ENCODE measurements at places on chromosomes 1 and 21. TPM values are rescaled to one million over a fixed set of nuclear protein-coding genes. Genes with fewer than 3 reads are reported as not detected.

Gene ADCY10
- total RNA-seq = not detected

Gene HES3
- total RNA-seq = not detected

Gene SERINC2
- total RNA-seq = 9.8 TPM

Gene ZNF326
- total RNA-seq = 5.5 TPM

Gene ECM1
- total RNA-seq = 11.3 TPM

Gene IL20
- not detected for total RNA-seq

Gene OR1C1
- not detected for total RNA-seq

Gene RAP1GAP
- 0.19 TPM for total RNA-seq

DNA sequence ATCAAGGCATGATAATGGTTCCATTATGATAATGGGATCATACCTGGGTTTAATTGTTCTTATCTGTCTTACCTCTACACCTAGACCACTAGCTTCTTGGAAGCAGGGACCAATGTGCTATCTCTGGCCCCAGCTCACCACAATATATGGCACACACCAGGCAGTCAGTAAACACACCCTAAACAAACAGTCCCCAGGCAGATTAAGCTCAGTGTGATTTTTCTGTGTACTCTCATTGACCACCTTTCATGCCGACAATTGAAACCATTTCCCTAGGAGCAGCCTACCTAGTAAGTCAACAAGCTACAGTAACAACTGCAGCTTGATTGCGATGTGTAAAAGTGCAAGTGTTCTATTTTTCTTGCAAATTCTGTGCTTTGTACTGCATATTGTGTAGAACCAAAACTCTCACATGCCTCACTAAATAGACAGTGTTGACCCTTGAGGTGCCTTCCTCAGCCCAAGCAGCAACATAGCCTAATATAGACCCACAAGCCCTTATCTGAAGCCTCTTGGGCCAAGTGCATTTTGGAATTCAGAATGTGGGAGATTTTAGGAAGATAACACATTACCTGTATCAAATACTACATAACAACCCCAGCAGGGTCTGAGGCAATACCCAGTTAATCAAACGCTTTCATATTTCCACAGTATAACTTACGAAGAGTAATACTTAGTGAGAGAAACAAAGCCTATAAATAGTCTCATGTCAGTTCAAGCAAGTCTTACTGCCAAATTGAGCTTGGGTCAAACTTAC, 32.0 kb downstream of the INPP5B start:
- no peak for DNase-seq

DNA sequence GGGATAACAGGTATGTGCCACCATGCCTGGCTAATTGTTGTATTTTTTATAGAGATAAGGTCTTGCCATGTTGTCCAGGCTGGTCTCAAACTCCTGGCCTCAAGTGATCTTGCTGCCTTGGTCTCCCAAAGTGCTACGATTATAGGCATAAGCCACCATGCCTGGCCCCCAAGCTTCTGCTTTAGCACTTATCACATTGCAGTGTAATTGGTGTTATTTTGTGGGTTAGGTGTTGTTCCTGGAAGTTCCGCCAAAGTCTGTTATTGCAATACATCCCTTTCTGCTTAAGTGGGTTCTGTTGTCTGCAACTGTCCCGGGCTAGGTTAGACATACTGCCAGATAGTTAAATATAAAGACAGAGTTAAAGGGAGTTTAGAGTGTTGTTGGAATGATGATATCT, 3.4 kb downstream of the ZCCHC17 start:
- no peak for DNase-seq

DNA sequence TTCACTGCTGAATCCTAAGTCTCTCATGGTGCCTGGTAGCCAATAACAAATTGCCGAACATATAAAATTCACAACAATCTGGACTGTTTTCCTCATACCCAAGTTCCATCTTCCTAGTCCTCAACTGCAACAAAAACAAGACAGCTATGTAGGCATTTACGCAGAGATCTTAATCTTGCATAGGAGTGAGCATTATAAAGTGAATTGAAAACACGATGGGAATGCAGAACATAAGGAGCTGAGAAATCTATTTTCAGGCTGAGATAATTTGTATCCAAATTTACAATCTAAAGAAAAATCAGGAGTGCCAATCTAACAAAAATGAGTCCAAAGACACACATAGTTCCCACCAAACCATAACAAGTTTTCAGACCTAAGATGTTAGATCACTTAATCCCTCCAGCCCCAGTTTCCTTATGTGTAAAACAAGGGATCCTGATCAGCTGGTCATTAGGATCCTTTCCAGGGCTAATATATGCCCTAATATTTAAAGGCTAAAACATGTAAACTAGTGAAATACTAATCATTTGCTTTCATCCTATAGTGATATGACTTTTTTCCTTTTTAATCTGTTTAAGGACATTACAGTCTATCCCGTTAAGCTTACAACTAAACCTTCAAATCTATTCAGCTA, 1.9 kb downstream of the SLC16A1 start:
- DNase-seq = no peak

DNA sequence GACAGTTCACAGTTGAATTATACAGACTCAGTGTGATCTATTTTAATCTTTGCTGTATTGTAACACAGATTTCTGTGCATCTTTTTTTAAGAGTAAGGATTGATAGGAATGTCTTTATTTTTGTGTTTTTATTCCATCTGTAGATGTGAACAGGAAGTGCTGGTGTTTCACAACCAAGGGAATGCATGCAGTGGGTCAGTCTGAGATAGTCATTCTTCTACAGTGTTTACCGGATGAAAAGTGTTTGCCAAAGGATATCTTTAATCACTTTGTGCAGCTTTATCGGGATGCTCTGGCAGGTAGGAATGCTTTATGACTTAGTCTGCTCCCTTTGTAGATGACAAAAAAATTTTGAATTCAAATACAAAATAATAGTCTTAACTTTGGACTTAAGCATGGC, 84.5 kb downstream of the CC2D1B start:
- DNase-seq = no peak

GRCh38 chr1:59804301-59804700, 10.4 kb upstream of the HOOK1 start:
- DNase-seq = no peak

DNA sequence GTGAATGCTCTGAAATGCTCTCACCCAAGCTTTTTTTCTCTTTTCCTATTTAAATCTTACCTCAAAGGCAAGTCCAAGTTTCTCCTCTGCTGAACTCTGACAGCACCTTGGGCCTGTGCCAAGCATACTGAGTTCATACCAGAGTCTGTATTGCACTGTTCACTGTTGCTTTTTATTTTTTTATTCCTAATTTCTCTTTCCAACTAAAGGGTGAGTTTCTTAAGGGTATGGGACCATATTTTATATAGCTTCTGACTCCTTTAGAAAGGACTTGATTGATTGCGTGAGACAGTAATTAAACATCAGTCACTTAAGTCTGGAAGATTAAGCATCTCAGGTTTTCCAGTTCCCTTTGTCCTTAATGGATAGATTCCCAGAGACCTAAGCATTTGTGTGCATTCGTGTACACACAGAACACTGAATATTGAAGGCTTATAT, 69.9 kb downstream of the CACHD1 start:
- no peak for DNase-seq

- no peak for DNase-seq
These were observed 248.6 kb downstream of the GREM2 start for GRCh38 chr1:240363315-240363714.

- peak; percentile 59 for DNase-seq
These were observed 9.9 kb downstream of the TOR1AIP2 start for GRCh38 chr1:179867493-179868330.

- no peak for DNase-seq
These were observed 615 bp downstream of the KRTAP10-5 start for GRCh38 chr21:44579833-44580144.

- DNase-seq = peak; percentile 20
These were observed 31.2 kb downstream of the FMN2 start for GRCh38 chr1:240122639-240123613.

- DNase-seq = peak; percentile 22
These were observed 31.2 kb downstream of the CDCA8 start for GRCh38 chr1:37723390-37724078.

DNA sequence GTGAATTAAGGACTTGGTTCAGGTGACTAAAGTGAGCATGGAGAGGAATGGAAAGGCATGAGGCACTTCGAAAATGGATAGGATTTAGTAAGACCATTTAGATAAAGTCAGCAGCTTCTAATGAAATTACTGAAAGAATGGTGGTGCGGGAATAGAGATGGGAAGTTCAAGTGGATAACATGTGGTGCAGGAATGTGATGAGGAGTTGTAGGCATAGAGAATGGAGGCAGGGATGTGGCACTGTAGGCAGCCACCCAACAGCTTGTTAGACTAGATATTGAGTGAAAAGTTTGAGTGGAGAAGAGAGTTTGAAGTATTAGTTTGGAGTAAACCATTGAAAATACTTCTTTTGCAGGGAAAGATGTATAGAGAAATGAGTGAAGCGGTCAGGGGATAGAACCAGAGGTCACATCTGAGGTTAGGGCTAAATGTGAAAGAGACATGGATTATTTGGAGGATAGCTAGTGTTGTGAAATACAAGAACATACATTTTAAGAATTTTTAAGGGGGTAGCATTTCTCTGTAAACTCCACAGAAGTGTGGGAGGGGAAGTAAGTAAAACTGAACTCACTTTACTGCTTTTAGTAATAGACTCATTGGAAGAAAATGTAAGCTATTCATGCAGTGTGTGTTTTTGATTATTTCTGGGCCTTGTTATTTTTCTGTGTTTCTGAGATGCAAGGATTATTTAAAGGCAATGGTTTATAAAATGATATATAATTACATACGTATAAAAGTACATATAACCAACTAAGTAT, 46.2 kb downstream of the DYRK1A start:
- DNase-seq = no peak

- DNase-seq = no peak
These were observed 99.6 kb downstream of the CENPF start for GRCh38 chr1:214702556-214702955.

DNA sequence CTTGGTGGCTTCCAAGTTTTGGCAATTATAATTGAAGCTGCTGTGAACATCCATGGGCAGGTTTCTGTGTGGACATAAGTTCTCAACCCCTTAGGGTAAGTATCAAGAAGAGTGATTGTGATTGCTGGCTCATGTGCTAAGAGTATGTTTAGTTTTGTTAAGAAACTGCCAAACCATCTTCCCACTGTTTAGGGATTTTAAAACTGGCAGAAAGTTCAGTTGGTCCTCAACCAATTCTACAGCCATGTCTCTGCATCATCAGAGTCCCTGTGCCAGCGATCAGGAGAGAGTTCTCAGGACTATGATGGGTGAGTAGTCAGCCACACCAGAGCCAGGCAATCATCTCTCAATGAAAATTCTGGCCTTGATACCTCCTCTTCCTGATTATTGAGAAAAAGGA, 193.8 kb downstream of the ZC3H11B start:
- DNase-seq = no peak

DNA sequence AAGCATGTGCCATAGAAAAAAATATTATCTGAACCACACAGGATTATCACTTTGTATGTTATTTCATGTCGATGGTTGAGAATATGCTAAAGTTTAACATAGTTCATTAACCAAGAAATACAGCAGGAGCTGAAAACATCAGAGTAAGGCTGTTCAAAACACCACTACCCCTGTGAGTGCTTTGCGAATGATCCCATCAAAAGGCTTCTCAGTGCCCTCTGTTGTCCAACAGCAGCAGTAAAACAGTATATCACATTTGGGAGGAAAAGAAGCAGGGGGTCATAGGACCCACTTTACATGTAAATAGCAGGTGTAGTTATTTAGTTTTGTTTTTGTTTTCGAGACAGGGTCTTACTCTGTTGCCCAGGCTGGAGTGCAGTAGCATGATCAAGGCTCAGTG, 289.4 kb upstream of the FMN2 start:
- no peak for DNase-seq

DNA sequence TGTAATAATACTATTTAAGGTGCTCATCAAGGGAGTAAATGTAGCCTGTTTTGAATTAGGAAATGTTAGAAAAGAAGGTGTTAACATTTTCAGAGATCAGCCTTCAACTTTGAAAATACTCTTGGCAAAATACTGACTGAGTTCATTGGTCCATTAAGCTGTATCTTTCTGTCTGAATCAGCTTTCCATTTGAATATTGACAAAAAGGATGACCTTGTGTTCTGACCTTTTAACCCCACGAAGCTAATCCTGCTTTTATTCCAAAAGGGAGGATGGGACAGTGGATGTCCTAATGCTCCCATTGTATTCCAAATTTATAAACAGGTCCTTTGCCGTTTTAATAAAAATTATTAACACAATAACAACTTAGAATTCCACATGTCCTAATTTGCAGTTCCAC, 259.7 kb upstream of the NRIP1 start:
- no peak for DNase-seq

GRCh38 chr1:31504001-31504400, 72.3 kb upstream of the TINAGL1 start:
- DNase-seq = no peak

GRCh38 chr1:201861448-201861847, 27.2 kb upstream of the SHISA4 start:
- no peak for DNase-seq

DNA sequence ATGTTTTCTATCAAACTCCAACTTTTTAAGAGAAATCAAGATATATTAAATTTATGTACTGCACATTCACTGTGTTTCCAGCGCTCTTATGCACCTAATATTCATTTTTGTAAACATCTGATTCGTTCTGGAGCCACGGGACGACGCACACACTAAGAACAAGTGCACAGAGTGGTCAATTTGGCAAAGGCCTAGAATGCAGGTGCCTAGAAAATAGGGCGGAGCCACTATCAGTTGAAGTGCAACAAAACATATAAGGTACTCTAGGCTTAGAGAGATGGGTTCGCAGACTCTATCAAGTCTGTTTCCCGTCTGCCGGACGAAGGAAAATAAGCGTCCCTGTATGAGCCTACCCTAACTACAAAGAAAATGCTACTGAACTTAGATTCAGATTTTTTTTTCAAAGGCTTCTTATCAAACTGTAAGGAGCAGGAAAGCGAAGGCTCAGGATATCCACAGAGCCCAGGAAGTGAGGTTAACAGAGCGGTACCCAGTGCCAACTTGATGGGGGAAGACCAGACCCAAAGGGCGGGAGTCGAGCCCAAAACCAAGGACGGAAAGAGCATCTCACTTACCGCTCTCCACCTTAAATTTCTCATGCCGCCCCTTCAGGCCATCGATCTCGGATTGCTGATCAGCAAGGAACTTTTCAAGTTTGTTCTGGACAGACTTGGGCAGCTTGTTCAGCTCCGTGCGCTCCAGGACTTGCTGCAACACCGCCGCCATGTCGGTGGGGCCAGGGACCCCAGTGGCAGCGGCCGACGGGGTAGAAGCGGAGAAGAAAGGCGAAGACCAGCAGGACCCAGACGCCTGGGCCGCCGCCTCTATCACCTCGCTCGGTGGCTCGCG, 526 bp downstream of the TPR start:
- DNase-seq = peak; percentile 18
